ENCODE measurements at places on chromosomes 1 and 21.

DNA sequence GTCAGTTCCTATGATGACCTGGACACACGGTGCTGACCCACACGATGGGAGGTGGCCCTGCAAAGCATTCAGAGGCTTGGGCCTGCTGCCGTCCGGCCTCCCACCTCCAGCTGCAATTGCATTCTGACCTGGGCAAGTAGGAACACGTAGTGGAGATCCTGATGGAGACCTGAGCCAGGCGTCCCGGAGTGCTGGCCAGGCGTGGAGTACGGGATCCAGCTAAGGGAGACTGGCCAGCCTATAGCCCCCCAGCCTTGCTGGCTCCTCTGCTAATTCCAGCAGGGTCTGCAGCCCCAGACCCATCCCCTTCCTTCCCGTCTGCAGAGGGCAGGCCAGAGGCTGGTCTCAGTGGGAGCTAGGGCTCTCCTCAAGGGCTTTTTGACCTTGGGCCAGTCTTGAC, 11.2 kb downstream of the CD46 start:
- DNase-seq, result no peak

GRCh38 chr1:38589036-38589435, 270.5 kb downstream of the RRAGC start:
- DNase-seq, result no peak

DNA sequence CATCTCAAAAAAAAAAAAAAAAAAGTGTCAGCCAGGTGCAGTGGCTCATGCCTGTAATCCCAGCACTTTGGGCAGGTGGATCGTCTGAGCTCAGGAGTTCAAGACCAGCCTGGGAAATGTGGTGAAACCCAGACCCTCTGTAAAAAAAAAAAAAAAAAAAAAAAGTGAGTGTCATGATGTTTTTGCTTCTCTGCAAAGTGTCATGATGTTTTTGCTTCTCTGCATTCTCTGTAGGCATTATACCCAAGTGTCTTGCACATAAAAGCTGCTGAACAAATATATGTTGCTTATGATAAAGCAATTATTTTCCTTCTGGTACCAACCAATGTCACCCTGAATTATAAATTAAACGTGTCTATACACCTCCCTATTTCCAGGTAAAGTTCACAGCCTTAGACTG, 1.7 kb downstream of the ACBD6 start:
- no peak for DNase-seq

DNA sequence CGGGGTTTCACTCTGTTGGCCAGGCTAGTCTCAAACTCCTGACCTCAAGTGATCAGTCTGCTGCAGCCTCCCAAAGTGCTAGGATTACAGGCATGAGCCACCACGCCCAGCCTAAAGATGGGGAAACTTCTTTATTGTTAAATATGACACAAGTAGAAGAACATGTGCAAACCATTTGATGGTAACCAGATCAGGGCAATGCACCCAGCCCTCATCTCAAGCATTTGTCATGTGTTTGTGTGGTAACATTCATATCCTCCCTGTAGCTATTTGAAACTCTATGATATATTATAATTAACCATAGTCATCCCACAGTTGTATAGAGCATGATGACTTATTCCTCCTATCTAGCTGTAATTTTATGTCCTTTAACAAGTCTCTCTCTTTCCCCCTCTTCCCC, 119.5 kb upstream of the TMPRSS2 start:
- DNase-seq, result no peak

- DNase-seq, result no peak
Measured at GRCh38 chr1:17643861-17644703, 104.6 kb downstream of the ARHGEF10L start.

GRCh38 chr1:229674042-229674441, 48.0 kb downstream of the URB2 start:
- no peak for DNase-seq

DNA sequence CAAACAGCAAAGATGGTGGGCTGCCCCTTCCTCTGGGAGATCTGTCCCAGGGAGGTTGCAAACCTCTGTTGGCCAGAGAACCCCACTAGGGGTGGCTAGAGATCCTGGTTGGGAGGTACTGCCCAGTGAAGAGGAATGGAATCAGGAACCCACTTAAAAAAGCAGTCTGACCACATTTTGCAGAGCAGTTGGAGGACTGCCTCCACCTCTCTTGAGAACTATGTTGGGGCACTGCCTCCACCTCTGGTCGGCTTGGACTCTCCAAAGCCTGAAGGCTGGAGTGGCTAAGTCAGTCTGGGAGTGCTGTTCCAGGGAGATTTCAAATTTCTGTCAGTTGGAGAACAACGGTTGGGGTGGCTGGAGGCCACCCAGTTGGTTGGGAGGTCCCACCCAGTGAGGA, 58.6 kb downstream of the TNFSF4 start:
- DNase-seq, result no peak

DNA sequence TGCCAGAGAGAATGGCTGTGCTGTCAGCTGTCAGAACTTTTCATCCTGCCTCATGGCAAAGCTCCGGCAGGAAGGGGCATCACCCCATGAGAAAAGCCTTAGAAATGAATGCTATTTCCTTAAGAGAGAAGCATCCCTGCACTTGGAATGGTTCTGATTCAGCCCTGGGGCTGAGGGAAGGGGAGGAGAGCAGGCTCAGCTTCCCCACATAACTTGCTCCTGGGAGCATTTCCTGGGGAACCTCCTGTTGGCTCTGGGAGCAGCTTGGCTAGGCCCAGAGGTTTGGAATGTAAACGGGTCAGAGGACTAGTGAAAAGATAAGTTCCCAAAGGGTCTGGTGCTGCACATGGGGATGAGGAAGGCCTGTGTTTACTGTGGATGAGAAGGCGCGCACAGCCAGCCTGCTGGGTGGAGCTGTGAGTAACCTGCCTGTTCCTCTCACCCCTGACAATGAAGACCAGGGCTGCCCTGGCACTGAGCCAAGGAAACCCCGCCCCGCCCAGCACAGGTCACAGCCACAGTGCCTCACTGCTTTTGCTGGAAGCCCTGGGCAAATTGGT, 5.0 kb downstream of the PRELP start:
- DNase-seq, result peak; percentile 36

- DNase-seq, result no peak
Measured at GRCh38 chr1:14426854-14427253, 171.6 kb upstream of the KAZN start.

- DNase-seq, result no peak
Measured at GRCh38 chr1:151565502-151566189, 25.5 kb downstream of the TUFT1 start.

DNA sequence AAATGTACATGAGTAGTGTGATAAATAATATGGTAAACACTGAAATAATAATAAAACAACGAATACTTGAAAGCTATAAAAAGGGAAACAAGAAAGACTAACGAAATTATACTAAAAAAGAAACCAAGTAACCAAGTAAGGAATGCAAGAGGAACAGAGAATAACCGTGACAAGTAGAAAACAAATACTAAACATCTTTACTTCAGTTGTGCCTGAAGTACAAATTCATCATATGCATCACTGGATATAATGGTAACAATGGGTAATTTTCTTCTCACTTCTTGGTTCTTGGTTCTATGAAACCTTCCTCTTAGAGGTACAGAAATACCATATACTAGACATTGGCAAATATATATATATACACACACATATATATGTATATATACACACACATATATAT, 1093.6 kb upstream of the B3GALT2 start:
- peak; percentile 4 for DNase-seq

DNA sequence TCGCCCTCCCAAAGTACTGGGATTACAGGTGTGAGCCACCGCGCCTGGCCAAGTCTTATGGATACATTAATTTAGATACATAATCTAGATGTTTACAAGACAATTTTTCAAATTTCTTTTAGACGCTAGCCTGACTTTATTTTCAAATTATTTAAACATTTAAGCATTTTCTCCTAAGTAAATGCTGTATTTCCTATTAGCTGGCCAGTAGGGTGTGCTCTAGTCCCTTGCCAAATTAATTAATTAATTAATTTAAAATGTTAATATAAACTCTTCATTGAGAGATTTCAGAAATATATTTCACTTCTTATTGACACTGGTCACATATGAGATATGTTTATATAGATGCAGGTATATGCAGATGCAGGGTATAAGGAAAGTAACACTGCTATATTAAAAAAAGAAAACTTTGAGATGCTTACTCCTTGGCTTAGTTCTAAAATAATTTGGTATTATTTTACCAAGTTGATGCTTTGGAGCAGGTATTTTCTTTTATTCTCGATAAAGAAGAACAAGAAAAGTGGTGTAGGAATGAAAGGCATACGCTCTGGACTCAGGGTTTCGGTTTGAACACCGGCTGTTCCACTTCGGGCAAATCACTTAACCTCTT, 5.2 kb upstream of the ERRFI1 start:
- peak; percentile 42 for DNase-seq

DNA sequence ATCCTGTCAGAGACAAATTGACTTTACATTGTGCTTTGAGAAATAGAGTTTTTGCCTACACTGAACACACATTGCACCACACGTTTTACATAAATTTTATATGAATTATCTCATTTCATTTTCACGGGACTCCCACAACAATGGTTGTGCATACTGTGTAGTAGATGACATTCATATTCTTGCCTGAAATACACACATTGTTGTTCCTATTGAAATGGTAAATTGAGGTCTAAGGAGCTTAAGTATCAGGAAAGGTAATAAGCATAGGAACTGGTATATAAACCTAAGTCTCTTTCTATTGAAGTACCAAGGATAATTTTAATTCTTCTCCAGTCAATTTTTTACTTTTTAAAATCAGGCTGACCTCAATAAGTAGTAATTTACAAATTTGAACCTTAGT, 473.7 kb upstream of the DEPDC1 start:
- DNase-seq, result no peak

DNA sequence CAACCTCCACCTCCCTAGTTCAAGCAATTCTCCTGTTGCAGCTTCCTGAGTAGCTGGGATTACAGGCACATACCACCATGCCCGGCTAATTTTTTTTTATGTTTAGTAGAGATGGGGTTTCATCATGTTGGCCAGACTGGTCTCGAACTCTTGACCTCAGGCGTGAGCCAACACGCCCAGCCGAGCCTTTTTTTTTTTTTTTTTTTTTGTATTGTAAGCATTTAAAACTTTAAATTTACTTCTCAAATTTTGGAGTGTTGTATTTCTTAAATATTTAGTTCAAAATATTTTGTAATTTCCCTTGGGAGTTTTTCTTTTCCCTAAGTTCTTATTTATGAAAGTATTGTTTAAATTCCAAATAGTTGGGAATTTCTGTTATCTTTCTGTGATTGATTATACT, 9.2 kb upstream of the SCAF4 start:
- no peak for DNase-seq

- DNase-seq, result no peak
Measured at GRCh38 chr1:215845234-215845891, 278.3 kb downstream of the KCTD3 start.

- DNase-seq, result no peak
Measured at GRCh38 chr1:59643526-59643925, 171.2 kb upstream of the HOOK1 start.

Measured in GM12865 (cell line).